ENCODE measurements at places on chromosomes 7 and 10.

- DNase-seq: no peak
Observed at GRCh38 chr10:53840653-53841052, 960.4 kb downstream of the PCDH15 start.

DNA sequence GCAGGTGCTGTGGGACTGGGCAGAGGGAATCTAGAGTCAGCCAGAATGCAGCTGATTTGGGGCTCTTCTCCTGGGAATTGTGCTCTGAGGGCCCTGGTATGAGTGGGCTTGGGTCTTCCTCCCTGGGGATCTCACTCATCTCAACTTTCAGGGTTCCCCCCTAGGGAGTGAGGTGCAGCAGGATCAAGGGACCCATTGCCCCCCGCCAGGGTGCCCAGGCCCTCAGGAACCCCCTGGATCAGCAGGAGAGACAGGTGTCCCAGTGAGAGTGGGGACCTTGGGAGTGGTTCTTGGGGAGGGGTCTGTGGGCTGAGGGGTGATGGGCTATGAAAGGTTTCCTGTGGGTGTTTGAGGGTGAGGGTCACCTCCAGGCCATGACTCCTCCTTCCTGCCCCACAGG lies 17.6 kb upstream of the VOPP1 start:
- no peak for DNase-seq

- no peak for DNase-seq
Observed at GRCh38 chr7:77293046-77293445, 93.4 kb upstream of the FGL2 start.

DNA sequence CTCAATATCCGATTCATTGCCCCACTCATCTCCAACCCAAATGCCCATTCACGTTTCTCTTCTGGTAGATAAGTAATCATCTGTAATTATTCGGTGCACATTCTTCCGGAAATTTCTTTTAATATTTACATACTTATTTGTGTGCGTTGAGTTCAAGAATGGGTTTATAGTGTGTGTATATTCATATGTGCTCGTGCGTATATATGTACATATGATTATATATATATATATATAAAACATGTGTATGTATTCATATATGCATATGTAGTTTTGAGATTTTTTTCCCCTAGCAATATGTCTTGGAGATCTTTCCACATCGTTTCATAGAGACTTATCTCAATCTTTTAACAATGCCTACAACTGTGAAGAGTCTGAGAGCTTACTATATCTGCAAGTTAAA lies 118.2 kb downstream of the MDFIC start:
- DNase-seq: no peak

- DNase-seq: no peak
Observed at GRCh38 chr10:74691164-74691563, 135.2 kb upstream of the KAT6B start.

GRCh38 chr7:132500727-132501440 lies 75.4 kb downstream of the PLXNA4 start:
- DNase-seq: peak; percentile 25

GRCh38 chr10:8049045-8049864 lies 5.2 kb upstream of the GATA3 start:
- DNase-seq: no peak

DNA sequence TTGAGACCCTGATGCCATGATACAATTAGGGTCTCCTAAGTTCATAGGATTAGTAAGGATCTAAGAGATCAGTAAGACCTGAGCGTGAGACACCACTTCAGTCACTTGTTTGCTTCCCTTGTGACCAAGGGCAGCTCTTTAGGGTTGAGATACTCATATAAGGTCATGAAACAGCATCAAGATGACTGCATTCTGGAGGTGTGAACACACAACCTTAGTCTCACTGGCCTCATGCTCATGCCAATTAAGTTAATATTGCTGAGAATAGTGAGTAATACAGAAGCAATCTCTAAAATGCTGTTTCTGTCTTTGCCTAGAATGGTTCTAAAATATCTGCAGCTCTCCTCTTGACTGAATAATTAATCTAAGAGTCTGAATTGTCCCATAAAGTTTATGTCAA lies 39.6 kb upstream of the KLHL7 start:
- DNase-seq: peak; percentile 67

- DNase-seq: no peak
Observed at GRCh38 chr7:122802301-122802751, 83.9 kb downstream of the CADPS2 start.

Measured in fibroblast of skin of back (primary cell).